ENCODE measurements at places on chromosomes 6 and 20. TPM values are rescaled to one million over a fixed set of nuclear protein-coding genes. Genes with fewer than 3 reads are reported as not detected.

GRCh38 chr20:32523613-32524213 lies 61.4 kb downstream of the NOL4L start:
- no peak for DNase-seq

DNA sequence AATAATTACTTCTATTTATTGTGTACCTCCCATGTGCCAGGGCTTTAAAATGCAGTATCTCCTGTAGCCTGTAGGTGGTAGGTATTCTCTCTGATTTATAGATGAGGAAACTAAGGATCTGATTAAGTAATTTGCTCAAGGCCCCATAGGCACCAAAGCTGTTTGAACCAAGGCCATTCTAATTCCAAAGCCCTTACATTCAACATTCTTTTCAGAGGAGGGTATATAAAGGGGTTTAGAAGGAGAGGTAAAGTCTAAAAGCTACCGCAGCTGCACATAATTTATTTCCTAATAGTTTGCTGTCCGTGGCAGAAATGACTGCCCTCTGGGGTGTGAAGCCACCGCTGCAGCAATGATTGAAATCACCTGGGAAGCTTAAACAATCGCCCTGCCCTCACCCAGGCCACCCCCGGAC lies 95.0 kb upstream of the FAM8A1 start:
- DNase-seq: no peak

DNA sequence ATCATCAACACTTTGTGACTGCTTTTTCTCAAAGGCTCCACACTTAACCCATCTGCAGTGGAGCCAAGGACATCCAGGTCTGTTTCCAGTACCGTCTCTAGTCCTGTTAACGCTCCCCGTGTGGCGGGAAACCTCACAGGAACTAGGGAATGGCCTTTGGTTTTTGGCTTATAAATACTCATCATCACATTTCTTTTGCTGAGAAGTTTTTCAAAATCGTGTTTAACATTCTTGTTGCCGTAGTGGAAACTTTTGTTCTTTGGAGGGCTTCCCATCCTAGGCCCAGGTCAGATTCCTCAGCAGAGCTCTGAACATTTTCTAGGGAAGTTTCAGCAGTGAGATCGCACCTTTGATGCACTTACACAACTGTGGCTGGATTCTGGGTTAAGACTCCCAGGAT lies 24.6 kb downstream of the DAAM2 start:
- no peak for DNase-seq

DNA sequence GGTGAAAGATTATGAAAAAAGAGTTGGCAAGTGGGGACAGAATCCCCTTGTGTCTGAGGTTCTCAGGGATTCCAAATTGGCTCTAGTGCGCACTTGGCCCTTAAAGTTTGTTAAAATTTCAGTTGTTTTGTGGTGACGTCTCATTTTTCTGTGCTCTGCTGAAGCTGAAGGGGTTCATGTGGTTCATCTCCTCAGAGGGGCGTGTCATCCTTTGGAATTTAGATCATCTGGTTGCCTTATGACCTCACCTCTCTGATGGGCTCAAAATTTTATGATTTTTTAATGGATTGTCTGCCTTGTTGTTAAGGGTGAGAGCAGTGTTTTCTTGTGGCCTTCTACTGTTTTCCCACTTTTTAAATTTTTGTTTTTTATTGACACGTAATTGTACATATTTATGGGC lies 20.3 kb downstream of the CYB5R4 start:
- no peak for DNase-seq

- DNase-seq: no peak
These were observed 19.5 kb downstream of the PNPLA1 start for GRCh38 chr6:36289281-36289878.

DNA sequence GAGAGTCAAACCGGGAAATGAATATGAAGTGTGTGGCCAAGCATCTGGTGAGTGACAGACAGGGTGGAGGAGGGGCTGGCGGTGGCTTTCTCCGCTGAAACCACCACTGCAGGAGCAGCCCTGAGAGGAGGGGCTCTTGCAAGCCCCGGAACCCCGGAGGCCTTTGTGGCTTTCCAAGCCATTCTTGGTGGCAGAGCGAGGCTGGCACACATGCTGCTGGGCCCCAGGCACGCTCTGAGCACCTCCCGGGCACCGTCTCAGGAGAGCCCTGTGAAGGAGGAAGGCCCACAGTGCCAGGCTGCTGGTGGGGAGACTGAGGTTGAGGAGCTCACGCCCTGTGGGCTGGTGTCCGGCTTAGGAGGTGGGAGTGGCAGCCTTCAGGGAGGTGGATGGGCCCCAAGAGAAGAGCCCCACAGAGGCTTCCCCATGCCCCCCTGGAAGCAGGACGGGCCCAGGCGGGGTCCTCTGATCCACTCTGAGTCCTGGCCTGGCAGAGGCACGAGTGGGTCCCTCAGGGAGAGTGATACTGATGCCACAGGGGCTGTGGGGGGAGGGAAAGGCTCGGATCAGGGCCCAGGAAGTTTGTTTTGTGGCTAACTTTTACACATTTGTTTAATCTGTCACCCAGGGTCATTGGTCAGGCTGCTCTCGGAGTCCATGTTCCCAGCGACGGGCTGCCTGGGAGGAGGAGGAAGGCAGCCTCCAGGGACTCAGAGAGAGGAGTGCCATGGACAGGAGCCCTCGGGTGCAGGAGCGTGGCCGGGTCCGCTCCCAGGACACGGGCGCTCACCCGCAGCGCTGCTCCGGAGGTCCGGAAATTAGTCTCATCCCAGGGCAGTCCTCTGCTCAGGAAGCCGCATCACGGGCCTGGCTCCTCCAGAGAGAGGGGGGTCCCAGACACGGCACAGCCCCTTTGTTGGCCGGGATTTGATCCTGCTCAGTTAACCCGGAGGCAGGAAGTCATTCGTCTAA lies 170.7 kb downstream of the ERMARD start:
- DNase-seq: no peak

DNA sequence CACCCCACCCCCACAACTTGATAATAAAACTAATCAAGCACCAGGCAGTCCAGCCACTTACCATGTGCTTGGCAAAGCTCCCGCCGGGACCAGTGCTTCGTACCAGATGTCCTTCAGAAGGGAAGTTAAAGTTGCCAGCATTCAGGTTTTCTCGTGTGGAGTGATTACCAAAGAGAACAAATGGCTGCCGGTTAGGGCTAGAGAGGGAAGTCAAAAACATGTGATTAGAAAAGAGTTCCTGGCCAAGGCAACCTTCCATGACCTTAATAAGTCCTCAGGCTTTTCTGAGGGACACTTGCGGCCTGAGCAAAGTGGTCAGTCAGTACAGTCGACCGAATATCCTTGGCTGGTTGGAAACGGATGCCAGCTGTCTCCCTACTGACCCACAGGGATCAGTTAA lies 67.0 kb downstream of the DNAAF9 start:
- DNase-seq: no peak

- DNase-seq: no peak
These were observed 104.0 kb downstream of the MTFR2 start for GRCh38 chr6:136146130-136146529.

GRCh38 chr6:101393829-101394251 lies 332 bp downstream of the GRIK2 start:
- no peak for DNase-seq

GRCh38 chr20:37562695-37563480 lies 35.2 kb upstream of the BLCAP start:
- no peak for DNase-seq

Gene MYCT1
- 156 TPM for total RNA-seq

Gene UBE2C
- 28.8 TPM for total RNA-seq

GRCh38 chr6:122770835-122771601 lies 8.5 kb upstream of the FABP7 start:
- no peak for DNase-seq

Gene HLA-DPA1
- 12.8 TPM for total RNA-seq

- no peak for DNase-seq
These were observed 1.9 kb downstream of the ID1 start for GRCh38 chr20:31606804-31607639.

Gene MYLK4
- total RNA-seq: 0.35 TPM

- no peak for DNase-seq
These were observed 8.2 kb upstream of the CEP250 start for GRCh38 chr20:35447082-35447789.

- DNase-seq: no peak
These were observed 12.3 kb upstream of the SPO11 start for GRCh38 chr20:57317316-57317788.

Gene WFDC2
- not detected for total RNA-seq

DNA sequence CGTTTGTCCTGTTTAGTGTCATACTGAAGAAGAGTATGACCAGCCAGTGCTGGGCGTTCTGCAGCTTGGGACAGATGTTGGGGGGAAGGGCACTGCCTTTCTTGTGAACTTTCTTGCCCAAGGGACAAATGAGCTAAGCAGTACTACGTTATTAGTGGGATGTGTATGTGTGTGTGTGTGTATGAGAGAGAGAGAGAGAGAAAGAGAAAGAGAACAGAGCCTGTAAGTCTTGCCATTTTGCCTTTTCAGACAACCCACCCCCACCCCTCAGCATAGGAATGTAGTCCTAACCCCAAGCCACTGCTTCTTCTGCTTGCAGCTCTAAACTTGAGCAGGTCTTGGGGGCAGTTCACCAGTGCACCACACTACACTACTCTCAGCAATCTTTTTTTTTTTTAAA lies 45.5 kb downstream of the E2F3 start:
- no peak for DNase-seq

DNA sequence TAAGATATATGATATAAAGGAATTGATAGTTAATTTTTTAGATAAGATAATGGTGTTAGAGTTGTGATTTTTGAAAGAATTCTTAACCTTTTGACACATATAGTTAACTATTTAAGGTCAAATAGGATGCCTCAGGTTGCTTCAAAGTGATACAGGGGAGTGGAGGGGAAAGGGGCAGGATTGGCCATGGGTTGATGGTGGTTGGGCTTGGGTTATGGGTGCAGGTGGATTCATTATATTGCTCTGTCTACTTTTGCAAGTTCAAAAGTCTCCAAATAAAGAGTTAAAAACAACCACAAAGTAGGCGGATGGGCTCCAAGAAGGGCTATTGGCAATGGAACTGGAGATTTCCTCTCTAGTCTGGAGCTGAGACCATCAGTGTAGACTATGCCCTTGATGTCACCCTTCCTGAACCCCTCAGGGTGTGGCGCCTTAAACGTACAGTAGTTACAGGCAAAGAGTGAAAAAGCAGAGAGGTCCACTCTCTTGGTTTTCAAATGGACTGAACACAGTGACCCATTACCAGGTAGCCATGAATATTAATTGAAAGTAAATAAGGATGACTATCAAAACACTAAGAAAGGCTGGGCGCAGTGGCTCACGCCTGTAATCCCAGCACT lies 81.2 kb downstream of the PTPN1 start:
- DNase-seq: no peak

GRCh38 chr6:148578489-148578814 lies 168.4 kb upstream of the UST start:
- DNase-seq: no peak

GRCh38 chr20:1327827-1328679 lies 886 bp downstream of the SDCBP2 start:
- no peak for DNase-seq

DNA sequence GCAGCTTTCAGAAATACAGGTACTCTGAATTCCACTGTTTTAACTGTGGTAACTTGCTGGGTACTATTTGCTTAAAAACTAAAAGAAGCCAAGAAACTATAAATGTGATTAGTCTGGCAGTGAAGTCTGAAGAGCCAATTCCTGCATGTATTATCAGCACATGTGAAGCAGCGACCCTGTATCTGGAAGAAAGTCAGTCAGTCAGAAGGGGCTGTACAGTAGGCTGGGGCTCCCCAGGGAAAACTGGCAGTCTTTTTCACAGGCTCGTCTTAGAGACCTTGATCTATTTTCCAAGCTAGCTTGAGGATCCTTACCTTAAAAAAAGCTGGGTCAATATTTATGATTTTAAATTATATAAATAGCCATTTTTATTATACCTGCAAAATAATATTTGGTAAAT lies 104.9 kb downstream of the PDSS2 start:
- DNase-seq: no peak

Gene TREML4
- total RNA-seq: not detected

DNA sequence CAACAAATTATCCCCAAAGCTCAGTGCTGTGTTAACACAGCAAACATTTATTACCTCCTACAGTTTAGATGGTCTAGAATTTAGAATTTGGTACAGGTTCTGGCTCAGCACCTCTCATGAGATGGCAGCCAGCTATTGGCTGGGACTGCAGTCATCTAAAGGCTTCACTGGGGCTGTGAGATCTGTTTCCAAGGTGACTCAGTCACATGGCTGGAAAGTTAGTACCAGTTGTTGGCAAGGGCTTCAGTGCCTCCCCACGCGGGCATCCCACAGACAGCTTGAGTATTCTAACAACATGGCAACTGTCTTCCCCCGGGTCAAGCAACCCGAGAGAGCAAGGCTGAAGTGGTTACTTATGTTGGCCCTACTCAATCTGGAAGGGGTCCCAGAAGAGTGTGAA lies 44.8 kb upstream of the F13A1 start:
- no peak for DNase-seq

Gene TRIM31
- not detected for total RNA-seq

Gene RARS2
- total RNA-seq: 22.2 TPM

Gene CAGE1
- not detected for total RNA-seq

GRCh38 chr6:157456524-157456829 lies 75.5 kb downstream of the ZDHHC14 start:
- no peak for DNase-seq

Gene SULF2
- total RNA-seq: 1,185 TPM

DNA sequence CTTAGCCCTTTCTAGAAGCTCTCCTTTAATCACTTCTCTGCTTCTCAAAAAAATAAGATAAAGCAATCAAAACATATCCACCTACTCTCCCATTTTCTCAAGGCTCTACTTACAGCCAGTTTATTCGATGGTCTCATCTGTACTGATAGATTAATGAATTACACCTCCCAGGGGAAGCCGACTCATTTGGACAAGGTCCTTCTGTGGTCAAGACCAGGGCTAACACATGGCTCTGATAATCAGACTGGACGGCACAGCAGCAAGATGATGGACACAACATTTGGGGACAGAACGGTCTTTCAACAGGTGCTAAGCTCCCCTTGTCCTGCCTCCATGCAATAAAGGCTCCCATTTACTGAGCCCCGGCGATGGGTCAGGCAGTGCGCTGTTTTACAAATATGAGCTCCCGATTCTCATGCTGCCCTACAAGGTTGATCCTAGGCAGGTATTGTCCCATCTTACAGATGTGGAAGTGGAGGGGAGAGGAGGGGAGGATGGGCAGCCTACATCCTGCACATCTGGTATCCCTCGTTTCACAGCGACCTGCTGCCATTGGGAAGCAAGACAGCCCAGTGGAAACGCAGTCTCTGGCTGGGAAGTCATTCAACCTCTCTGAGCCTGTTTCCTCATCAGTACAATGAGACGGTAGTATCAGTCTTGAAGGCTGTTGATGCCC lies 15.7 kb downstream of the CPNE5 start:
- DNase-seq: no peak

DNA sequence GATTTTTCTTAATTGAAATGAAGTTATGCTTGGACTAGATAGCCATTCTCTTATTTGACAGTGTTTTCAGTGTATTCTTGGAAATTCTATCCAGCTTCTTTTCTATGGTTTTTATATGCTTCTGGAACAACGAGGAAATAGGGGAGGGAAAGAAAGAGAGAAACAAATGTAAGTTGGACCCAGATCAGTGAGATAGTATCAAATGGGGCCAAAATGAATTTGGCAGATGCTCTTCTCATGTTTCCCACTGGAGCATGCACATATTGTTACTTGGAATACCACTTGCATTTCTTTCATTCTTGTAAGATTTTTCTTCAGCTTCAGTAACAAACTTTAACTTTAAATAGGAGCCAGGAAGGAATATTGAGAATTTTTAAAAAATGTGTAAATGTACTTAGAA lies 312.3 kb downstream of the PRL start:
- no peak for DNase-seq

Gene C20orf202
- not detected for total RNA-seq

Measured in glomerular endothelial cell (primary cell).